ENCODE measurements at places on chromosomes 5 and 9.

GRCh38 chr5:34533582-34534522 is 122.3 kb upstream of the RAI14 start:
- DNase-seq, result no peak

- no peak for DNase-seq
Measured at GRCh38 chr9:114470121-114470520, 35.2 kb downstream of the WHRN start.

DNA sequence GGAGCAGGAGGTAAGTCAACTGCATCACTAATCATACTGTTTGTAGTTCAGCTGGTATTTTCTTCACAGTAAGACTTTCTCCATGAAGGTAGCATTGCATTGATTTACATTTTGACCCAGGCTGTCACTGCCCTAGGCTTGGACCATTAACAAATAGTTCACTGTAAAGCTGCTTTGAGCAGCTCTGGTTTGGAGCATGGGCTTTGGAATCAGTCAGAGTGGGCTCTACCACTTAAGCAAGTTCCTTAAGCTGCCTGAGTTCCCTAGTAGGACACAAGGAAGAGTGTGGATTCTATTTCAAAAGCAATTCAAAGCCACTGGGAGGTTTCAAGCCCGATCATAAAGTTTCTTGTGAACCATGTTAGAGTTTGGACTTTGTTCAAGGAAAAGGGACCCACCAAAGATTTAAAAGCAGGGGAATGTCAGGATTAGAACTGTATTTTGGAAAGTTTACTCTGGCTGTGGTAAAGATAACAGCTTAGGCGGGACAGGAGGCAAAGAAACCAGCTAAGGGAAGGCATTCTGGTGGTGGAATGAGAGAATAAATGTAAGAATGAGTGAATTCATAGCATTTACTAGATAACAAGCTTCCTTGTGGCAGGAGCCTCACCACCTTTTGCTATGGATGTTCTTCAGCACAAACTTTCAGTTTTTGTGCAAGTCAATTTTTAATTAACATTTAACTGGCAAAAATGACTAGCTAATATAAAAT is 12.3 kb upstream of the PANK3 start:
- DNase-seq, result no peak

DNA sequence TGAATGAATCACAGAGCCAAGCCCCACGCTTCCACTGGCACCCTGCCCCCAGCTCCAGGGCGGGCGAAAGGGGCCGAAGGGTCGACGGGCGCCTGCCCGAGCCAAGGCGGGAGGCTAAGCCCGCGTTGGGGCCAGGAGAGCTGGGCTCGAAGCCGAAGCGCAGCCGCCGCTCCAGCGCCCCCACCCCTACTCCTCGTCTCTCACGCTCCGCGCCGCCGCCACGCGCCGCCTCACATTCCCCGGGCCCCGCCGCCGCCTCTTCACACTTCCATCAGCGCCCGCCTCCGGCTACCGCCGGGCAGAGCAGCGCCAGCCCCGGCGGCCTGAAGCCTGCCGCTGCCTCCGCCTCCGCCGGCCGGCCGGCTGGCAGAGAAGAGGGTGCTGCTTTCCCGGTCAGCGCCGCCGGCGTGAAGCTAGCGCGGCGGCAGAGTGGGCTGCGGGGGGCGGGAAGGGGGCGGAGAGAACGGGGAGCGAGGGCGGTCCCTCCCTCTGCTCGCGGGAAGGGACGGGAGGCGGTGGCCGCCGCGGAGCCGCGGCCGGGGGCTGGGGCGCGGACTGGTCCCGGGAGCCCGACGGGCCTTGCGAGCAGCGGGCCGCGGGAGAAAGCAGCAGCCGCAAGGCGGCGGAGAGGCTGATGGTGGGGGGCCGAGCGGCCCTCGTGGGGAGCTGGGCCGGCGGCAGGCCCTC is at the start of gene HOMER1:
TSS of gene HOMER1 (minus strand) at position 431 of the 687 bp plus-strand sequence. CDS start 1,360 bp downstream, outside the sequence.
- DNase-seq, result peak; percentile 65

DNA sequence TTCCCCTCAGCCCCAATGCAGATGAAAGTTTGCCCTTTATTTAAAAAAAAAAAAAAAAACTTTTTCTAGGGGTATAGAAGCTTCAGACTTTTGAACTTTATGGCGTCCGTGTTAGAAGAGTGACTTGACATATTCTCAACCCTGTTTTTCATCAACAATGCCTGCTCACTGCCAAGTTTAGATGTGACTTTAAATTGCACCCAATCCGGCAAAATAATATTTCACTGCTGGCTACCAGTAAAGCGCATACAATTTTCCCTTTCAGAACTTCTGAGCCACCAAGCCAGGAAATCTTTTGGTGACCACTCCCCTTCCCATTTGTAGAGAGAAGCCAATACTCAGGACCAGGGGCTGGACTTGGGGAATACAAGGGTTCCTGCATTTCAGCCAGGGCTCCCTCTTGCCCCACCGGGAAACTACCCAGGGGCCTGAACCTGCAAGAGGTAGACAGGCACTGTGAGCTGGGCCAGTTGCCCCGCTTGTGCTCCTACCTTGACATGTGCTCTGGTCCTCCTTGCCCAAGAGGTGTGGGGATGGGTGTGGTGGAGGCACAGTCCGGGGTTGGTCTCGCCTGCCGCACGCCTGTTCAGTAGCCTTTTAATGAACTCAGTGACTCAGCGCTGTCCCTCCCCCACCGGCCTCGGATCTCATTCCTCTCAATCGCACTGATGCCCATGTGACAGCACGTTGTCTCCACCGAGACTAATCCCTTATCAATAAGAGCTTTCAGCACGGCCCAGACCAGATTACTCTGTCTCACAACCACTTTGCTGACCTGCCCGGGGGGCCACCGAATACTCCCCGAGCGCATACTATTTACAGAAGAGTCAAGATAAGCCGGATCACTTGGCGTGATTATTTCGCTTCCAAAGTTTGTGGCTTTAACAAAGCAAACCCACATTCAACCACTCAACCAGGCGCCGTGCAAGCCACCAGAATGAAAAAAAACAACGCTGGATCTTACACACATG is 226.4 kb downstream of the DCP2 start:
- DNase-seq, result no peak

- DNase-seq, result no peak
Measured at GRCh38 chr9:19372567-19372966, 7.5 kb downstream of the RPS6 start.

Data from stimulated activated CD8-positive, alpha-beta memory T cell treated with anti-CD3 and anti-CD28 coated beads, Interleukin-4, amount 100 ng/mL, for 4 hours (primary cell).